GM04504 (cell line): ENCODE measurements at places on chromosomes 4 and X.

- DNase-seq, result no peak
These were observed 123.0 kb downstream of the ENPP6 start for GRCh38 chr4:184094532-184095159.

- no peak for DNase-seq
These were observed 5.2 kb downstream of the TKTL1 start for GRCh38 chrX:154300816-154301215.

DNA sequence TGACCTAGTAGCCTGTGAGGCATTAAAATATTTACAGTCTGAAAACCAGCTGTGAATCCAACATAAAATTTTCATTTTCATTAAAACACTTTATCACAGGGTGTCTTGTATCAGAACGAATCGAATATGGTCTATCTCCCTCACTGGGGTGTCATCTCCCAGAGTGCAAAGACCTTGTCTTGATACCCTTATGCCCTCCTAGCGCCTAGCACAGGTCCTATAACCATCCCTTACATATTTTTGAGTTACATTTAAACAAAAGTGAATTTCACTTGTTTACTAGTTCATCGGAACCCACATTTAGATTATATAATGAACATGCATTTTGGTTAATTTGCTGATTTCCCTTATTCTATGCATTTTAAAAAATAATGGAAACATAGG lies 14.0 kb downstream of the DIPK2B start:
- DNase-seq, result no peak

GRCh38 chr4:183229397-183229796 lies 90.7 kb downstream of the CLDN22 start:
- peak; percentile 14 for DNase-seq

DNA sequence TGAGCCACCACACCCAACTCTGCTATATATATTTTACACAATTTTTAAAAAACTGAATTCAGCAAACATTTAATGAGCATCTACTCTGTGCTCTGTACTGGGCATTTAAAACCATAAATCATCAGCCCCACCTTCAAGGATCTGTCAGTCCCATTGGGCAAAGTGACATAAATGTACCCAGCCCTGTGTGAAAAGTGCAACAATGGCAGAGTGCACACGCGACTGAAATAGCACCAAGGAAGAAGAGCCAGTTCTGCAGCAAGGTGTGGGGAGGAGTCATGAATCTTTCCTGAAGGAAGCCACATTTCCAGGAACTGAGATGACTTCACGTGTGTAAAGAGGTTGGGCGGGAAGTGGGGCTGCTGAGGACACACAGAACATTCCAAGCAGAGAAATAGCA lies 111.5 kb upstream of the ATP6AP2 start:
- no peak for DNase-seq

DNA sequence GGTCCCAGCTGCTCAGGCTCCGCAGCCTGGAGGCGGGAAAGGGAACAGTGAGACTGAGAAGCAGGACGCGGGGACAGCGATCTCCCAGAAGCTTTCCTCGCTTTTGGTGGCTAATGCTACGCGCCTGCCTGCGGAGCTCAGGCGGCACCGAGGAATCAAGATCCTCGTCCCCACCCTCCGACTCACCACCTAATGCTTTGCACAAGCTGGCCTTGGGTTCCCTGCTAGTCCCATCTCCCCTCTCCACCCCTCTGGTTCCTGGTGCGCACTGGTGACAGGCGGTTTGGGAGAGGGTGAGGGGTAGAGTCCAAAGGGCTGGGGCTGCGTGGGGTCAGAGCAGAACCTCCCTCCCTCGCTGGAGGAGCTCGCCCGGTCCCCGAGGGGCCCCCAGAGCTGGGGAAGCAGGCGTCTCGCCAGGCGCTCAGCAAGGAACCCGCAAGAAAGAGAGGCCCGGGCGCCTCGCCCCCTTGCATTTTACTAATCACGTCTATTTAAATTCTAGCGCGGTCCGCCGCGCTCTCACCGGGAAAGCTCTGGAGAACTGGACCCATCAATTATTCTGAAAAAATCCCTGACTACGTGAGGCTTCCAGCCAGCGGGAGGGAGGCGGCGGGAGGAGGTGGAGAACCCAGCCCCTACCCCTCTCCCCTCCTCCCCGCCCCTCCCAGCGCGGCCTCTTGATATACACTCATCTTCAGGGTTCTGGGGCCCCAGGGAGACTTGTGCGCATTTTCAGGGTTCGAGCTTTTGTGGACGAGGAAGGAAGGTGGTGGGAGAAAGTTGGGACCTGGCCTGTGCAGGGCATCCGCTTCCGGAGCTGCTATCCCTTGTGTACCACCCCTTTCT lies 9.1 kb downstream of the POU4F2 start:
- no peak for DNase-seq

- no peak for DNase-seq
These were observed 12.6 kb downstream of the ELF4 start for GRCh38 chrX:130097507-130098209.

- peak; percentile 96 for DNase-seq
These were observed 186.5 kb downstream of the BANK1 start for GRCh38 chr4:101977076-101977475.

- no peak for DNase-seq
These were observed 472.4 kb downstream of the ZNF674 start for GRCh38 chrX:46072791-46073190.

DNA sequence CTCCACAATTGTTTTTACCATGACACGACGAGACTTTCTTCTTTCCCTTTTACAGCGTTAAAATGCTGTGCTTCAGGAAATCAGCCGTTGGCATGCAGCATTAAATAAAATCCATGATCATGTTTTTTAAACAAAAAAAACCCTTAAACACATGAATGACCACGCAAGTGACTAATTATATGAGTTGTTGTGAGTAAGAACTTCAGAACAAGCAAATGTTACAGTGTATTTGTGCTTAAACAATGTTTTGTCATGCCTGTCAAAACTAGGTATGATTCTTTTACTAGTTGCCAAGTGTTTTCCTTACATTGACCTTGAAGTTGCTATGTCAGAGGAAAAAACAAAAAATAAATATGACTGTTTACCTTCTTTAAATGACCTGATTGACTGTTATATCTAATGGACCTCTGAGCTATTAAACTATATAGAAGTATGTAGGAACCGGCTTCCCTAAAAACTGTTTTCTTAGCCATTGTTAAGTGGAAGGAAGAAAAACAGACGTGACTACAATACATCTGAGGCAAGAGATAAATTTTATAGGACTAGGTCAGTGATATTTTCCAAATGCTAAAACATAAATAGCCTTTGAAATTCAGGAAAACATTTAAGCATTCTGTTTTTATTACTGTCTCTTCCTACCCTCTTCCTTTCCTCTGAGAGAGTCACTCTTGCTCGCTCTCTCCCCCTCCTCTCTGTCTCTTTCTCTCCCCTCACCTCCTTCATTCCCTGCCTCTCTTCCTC lies 197.1 kb downstream of the PALLD start:
- no peak for DNase-seq

DNA sequence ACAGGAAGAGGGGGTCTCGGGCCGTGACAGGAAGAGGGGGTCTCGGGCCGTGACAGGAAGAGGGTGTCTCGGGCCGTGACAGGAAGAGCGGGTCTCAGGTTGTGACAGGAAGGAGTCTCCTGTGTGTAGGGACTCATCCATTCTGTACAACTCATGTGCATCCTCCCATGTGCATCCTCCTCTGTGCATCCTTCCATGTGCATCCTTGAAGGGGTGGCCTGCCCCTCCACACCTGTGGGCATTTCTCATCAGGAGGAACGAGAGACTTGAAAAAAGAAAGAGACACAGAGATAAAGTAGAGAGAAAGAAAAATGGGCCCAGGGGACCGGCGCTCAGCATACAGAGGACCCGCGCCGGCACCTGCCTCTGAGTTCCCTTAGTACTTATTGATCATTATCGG lies 30.2 kb upstream of the PLCXD1 start:
- DNase-seq, result no peak

DNA sequence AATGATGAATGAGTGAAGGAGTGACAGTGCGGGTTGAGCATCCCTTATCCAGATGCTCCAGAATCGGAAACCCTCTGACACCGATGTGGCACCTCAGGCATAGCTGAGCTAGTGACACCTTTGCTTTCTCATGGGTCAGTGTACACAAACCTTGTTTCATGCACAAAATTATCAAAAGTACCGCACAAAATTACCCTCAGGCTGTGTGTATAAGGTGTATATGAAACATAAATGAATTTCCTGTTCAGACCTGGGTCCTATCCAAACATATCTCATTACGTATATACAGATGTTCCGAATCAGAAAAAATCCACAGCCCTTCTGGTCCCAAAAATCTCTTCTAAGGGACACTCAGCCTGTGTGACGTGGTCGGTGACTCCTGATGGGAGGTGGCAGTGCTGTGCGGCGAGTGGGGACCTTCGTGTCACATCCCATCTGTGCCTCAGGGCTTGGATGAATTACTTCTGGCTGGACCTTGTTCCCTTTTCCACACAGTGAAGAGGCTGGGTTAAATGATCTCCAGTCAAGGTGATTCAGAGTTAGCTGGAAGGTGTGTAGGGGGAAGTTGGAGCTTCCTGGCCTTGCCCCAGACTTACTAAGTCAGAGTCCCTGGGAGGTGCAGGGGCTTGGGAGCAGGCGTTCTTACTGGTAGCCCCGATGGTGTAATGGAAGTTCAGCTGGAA lies 18.8 kb downstream of the RGS12 start:
- no peak for DNase-seq

GRCh38 chrX:38817004-38817703 lies 15.9 kb downstream of the MID1IP1 start:
- no peak for DNase-seq

DNA sequence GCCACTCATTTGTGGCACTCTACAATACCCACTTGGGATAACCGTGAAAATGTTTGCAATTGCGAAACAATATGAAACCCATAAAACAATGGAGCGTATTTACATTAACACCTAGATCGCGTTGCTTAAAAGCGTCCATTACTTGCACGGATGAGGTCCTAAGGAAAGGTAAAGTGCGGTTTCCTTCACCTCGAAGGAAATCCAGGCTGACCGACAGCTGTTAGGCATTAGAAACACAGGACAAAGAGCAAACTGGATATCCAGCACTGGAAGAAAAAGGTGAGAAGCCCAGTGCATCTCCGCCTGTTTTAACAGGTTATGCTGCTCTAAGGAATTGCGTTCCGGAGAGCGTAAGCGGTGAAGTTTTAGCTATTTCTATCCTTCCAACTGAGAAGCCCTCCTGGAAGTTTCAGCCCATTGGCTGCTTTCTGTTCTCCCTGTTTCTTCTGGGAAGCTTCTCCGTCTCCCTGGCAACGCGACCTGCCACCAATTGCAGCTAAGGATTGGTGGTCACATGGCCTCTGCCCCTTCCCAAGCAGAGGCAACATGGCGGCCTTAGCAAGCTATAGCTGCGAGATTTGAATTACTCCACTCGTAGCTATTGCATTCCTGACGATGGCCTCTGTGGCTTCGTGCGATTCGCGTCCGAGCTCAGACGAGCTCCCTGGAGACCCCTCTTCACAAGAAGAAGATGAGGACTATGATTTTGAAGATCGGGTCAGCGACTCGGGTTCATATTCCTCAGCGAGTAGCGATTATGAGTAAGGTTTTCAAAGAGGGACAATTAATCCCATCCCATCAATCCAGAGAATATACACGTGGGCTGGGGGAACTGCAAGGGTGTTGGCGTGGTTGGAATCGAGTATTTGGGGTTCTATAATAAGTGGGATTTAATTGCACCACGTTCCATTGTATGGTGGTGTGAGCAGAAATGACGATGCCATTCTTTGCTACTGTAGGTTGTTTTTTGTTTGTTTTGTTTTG lies at the start of gene INTU:
Gene INTU (plus strand): TSS at position 538 of the 984 bp plus-strand sequence. CDS start 78 bp downstream, at position 616.
- DNase-seq, result peak; percentile 89

DNA sequence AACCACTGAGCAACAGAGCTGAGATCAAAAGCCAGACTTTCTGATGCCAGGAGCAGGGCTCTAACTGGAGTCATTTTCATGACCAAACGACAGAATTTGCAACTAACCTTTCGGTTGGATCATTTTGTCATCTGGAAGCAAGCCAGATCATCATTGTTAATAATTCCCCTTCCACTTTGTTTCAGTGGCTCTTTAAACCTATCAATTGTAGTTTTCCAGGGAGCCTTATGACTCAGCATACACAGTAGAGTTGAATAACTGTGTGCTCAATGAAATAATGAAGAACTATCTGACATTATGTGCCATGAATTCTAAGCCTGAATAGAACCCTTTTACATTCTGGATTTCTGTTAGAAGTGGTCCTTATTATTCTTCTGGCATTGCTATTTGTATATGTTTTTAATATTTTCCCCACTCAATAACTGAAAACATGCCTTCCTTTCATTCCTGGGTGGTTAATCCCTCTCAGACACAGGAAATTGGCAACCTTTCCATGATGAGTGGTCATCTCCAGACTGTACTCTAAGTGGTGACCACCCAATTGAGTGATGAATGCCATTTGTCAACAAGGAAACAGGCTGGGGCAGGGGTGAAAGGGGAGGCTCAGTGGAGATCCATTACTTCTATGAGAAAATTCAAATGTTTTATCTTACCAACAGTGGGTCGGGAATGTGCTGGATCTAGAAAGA lies 431.8 kb downstream of the BCOR start:
- no peak for DNase-seq

DNA sequence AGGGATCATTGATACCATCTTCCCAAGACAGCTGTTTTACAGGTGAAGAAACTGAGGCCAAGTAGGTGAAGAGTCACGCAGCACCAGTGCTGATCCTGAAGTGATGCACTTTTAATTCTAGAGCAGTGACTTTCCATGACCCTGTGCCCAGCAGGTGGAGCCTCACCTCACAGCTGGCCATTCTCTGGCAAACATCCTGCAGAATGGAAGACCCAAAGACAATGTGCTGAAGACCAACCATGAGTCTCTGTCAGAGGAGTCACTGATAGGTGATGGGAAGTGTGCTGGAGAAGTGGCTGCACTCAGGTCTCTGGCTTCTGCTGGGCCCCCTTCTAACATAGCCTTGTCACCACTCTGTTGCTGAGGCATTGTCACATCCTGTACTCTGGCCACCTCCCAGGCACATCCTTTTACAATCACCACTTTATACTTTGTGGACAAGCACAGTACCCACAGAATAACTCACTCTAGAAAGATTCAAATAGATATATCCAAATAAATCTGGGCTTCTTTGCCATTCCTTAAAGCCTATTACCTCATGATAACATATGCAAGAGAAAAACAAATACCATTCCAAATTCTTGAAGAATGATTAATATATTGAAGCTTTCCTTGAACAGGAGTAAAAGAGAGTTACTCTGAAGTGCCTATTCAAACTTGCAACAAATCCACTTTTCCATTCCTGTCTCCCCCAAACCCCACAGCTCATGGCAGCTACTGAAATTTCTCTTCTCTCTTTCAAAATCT lies 64.1 kb upstream of the SCOC start:
- DNase-seq, result no peak

DNA sequence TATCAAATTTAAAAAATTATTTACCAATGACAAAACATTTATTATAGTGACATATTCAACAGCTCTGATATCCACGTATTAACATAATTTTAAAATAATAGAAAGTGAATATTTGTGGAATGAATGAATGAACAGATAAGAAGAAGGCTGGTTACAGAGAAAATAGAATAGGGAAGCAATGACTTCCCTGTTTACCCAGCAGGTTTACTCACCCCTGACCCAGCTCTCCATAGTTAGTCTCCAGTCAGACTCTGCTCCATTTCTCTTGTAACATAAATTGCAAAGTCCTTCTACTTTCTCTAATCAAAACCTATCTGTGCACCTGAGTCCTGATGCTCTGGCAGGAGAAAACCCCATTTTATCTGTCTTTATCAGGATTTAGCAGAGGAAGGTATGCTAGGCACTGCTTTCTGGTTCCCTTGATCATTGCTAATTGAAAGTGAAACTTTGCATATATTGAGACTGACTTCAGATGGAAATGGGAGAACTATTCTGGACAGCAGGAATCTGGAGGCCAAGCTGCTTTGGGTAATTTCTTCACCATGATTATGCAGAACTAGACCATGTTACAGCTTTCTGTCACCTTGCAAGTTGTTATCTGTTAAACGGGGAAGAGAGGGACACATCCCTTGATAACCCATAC lies 363.0 kb downstream of the FAT4 start:
- no peak for DNase-seq
